ENCODE measurements at places on chromosomes 4 and X.

DNA sequence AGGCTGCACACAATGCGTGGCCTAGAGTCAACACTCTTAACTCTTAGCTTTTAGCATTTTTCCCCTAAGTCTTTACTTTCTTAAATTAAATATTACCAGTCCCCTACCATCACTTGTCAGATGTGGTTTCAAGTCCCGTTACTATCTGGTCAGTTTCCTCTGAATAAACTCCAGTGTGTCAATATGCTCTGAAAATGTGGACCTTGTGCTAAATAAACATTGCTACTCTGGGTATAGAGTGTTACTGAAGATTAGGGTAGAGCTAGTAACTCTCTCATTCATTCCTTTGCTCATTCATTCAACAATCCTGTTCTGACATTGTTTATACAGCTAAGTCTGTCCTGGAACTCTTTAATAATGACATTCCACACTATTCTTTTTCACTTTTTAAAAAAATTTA, 251.0 kb downstream of the MAPK10 start:
- DNase-seq: no peak

DNA sequence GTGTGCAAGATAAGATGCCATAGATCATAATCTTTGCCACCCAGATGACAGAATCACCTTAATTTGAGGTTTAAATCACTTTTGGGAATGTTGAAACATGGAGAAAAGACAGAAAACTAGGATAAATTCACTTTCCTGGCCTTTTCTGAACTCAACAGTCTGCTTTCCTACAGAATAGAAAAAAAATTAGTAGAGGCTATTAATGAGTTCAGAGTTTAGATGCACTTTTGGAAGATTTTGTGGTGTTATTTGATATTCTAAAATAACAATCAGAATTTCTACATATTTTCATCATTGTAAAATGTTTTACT, 195.9 kb downstream of the CAMK2D start:
- DNase-seq: no peak

- DNase-seq: no peak
Observed at GRCh38 chr4:117796677-117797076, 237.6 kb upstream of the NDST3 start.

- DNase-seq: no peak
Observed at GRCh38 chr4:136748165-136748564, 784.1 kb downstream of the PCDH18 start.

- no peak for DNase-seq
Observed at GRCh38 chr4:21011106-21011505, 310.8 kb downstream of the PACRGL start.

DNA sequence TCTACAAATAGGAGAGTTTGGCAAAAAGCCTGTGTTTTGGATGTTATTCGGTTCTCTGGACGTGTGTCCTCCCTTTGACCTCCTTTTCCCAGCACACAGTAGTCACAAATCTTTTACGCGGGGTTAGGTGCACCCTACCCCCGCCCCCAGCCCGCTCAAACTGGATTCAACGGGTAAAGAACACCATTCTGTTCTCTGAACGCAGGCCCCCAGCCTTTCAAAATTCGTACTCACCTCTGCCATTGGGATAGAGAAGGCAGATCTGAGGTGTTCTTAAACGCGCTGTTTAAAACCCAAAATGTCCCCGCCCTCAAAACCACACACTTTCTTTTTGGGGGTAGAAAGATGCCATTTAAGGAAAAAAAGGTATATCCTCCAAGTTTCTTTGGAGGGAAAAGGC, 2.7 kb downstream of the LEF1 start:
- no peak for DNase-seq

GRCh38 chrX:18422886-18423285, 2.5 kb upstream of the CDKL5 start:
- DNase-seq: no peak

DNA sequence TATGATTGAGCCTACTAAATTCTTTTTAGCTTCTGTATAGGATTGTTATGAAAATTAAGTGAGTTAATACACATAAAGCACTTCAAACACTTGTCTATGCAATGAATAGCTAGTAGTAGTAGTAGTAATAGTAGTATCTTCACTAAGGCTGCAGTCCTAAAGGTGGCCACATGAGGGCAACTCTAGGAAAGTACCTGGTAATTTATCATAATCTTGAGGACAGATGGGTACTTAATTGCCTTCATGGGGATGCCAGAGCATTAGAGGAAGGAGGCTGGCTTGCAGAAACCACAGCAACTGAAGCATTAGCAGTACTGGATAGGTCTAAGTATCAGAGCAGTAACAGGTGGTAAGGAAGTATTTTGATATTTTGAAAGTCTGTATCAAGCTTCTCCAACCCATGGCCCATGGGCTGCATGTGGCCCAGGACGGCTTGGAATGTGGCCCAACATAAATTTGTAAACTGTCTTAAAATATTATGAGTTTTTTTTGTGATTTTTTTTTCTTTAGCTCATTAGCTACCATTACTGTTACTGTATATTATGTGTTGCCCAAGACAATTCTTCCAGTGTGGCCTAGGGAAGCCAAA, 17.3 kb downstream of the NIPAL1 start:
- no peak for DNase-seq

- no peak for DNase-seq
Observed at GRCh38 chr4:8657381-8658088, 65.0 kb downstream of the CPZ start.

DNA sequence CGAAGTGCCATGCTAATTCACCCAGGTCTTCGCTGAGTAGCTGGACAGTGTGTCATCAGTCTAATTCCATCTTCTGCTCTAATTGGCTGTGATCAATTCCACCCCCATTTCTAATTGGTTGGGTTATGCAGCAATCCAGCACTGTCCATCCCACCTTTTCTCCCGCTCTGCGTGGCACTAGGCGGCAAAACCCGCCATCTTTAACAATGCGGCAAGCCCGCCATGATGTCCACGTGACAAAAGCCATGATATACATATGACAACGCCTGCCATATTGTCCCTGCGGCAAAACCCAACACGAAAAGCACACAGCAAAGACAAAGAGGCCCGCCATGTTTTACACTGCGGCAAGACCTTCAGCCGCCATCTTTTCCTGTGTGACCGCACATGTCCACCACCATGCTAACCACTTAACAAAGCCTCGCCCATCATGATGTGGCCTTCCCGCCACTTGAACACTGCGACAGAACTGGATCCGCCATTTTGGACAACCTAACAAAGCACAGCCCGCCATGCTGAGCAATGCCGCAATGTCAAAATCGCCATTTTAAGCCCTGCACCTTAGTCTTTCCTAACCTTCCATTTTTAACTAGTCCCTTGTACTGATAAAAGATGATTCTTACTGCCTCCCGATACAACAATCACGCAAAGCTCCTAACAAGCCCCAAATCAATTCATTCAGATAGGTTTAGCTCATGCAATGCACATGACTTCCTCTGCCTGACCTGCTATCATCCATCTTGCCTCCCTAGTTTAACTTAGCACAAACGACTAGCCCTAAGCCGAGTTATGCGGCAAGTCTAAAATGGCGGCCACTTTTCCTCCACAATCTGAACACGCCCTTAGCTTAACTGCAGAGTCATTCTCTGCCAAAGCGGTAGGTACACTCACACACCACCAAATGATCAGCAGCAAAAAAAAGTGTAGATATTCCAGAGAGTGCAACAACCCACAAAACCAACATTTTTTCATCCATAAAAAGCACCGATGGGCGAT, 288.3 kb downstream of the CHIC1 start:
- no peak for DNase-seq

DNA sequence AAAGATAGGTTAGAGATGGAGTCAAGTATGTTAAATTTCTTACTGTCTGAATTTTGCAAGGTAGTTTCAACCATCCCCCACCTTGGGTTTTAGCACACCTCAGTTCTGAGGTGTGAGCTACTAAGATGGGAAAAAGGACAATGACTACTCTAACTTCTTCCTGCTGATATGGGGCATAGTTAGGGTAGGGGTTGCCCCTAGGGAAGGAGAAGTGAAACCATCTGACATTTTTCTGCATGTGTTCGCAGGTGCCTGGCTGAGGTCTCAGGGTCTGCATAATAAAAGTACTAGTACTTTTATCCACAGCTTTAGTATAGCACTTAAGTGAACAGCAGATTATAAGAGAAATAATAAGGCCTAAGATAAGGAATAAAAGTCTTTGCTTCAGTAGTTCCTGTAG, 129.5 kb upstream of the CYSLTR1 start:
- DNase-seq: no peak

- no peak for DNase-seq
Observed at GRCh38 chr4:119604266-119604665, 24.3 kb downstream of the PDE5A start.

DNA sequence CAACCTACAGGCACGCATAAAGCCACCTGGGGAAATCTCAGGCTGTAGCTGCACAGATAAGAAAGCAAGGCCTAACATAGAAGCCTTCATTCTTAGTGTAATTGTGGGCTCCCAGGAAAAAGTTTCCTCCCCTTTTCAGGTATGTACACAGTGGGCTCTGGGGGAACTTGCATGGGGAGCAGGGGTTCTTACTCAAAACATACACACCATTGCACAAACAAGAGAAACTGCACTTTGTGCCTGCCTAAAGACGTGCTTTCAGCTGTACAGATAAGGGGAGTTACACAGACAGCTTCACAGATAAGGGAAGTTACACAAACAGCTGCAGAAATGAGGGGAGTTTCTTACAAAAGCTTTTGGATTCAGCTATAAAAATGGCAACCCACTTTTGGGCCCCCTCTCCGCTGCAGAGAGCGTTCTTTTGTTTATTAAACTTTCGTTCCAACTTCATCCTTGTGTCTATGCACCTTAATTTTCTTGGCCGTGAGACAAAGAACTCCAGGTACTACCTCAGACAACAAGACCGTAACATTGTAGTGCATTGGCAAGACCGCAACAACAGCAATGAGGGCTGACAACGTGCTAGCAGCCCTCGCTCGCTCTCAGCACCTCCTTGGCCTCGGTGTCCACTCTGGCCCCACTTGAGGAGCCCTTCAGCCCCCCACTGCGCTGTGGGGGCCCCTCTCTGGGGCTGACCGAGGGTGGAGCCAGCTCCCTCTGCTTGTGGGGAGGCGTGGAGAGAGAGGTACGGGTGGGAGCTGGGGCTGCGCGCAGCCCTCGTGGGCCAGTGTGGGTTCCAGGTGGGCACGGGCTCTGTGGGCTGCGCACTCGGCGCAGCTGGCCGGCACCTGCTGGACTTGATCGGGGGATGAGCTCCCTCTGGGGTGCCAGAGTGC, 317.5 kb downstream of the RAPGEF2 start:
- DNase-seq: no peak

DNA sequence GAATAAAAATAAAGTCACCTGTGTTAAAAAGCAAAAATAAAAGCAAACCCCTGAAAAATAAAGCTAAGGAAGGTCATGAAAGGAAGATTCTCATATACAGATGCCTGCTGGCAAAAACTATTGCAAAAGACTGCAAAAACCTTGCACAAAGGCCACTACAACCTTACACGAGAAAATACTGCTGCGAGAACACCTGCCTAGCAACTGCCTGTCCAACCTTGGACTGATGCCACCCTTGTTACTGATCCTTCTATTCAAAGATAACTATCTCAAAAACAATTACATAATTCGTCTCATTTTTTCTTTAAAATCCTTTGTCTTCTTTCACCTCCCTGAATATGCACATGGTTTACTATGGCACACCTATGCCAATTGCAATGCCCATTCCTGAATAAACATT, 49.6 kb downstream of the SLC2A9 start:
- no peak for DNase-seq

- no peak for DNase-seq
Observed at GRCh38 chrX:121008920-121009319, 23.4 kb upstream of the CT47A1 start.

DNA sequence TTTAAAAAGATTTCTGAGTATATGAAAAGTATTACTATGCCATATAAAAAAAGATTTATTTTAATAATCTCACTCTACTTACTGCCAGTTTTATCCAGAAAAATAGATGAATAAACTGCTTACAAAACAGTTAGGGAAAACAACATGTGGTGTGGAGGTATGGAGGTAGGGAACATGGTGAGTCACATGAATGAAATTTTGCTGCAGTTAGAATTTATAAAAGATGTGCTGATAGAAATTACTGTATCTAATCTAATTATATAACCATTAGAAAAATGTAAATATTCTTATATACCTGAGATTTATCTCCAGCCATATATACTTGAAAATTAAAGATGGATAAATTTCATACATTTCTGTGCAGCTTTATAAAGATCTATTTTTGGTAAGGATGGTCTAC, 184.0 kb upstream of the ANK2 start:
- DNase-seq: no peak

GRCh38 chr4:56788081-56788480, 33.4 kb downstream of the SPINK2 start:
- no peak for DNase-seq

- no peak for DNase-seq
Observed at GRCh38 chrX:84932814-84933213, 70.9 kb upstream of the APOOL start.

GRCh38 chr4:2714061-2714770, 41.9 kb downstream of the TNIP2 start:
- peak; percentile 88 for DNase-seq

GRCh38 chr4:25925486-25926201, 11.6 kb downstream of the SMIM20 start:
- DNase-seq: no peak

- no peak for DNase-seq
Observed at GRCh38 chrX:102985192-102985591, 48.1 kb downstream of the RAB40AL start.

DNA sequence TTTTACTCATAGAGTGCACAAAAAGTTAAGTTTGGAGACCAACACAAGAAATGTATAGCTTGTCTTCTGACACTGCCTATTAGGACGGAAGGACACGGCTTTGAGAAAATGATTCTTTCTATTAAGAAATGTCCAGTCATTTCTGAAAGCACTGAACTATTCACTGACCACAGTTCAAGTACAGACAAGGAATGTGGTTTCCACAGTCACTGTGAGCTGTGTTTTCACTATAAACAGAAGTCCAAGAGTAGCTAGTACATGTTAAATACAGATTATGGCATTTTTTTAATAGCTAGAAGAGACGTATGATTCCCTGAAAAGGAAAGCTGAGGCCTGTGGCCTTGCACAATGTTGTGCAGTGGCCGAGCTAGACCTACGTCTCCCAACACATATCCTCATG, 115.1 kb upstream of the GPM6A start:
- no peak for DNase-seq

- DNase-seq: no peak
Observed at GRCh38 chrX:154486396-154487207, at the start of gene UBL4A. Gene UBL4A (minus strand): TSS chrX:154486615. CDS start chrX:154486584, 31 bp downstream.

- DNase-seq: no peak
Observed at GRCh38 chr4:102216666-102217065, 128.6 kb downstream of the SLC39A8 start.

- DNase-seq: no peak
Observed at GRCh38 chrX:136063340-136064079, 78.3 kb downstream of the SLC9A6 start.

DNA sequence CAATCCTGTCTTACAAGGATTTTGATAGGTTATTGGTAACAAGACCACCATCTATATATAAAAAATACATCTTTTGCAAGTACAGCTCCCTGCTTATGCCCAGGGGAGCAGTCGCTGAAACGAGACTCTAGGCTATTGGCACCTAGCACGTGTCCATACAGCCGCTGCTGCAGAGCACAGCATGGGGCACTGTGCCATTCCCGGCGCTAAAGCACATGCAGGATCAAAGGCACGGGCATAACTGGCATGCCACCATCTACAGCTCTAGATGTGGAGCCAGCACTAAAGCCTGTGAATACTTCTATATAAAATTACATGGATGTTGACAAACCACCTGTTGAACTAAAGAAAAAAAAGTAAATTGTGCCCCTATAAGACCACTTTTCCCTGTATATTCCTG, 144.8 kb downstream of the COL25A1 start:
- DNase-seq: no peak

- no peak for DNase-seq
Observed at GRCh38 chrX:50117476-50117875, 83.3 kb downstream of the AKAP4 start.

All from brain pericyte (primary cell).